Endothelial cell (in vitro differentiated cells): ENCODE measurements at places on chromosomes 3 and 15. TPM values are rescaled to one million over a fixed set of nuclear protein-coding genes. Genes with fewer than 3 reads are reported as not detected.

GRCh38 chr15:43429687-43430086 is 58.8 kb downstream of the TUBGCP4 start:
- no peak for DNase-seq

DNA sequence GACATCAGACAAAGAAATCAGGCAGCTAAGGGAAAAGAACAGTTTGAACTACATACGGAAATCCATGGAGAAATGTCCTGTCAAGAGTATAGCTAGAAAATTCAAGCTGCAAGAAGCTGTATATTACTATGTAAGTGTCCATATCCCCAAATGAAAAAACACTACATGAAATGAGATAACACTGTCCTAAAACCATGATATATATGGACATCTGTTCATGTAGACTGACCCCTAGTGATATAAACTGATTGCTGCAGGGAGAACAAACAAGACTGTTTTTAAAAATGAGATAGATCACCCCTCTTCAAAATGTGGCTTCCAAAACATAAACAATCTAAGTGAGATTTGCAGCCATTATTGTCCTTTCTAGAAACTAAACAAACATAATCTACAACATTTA is 985.6 kb downstream of the EPHA3 start:
- no peak for DNase-seq

DNA sequence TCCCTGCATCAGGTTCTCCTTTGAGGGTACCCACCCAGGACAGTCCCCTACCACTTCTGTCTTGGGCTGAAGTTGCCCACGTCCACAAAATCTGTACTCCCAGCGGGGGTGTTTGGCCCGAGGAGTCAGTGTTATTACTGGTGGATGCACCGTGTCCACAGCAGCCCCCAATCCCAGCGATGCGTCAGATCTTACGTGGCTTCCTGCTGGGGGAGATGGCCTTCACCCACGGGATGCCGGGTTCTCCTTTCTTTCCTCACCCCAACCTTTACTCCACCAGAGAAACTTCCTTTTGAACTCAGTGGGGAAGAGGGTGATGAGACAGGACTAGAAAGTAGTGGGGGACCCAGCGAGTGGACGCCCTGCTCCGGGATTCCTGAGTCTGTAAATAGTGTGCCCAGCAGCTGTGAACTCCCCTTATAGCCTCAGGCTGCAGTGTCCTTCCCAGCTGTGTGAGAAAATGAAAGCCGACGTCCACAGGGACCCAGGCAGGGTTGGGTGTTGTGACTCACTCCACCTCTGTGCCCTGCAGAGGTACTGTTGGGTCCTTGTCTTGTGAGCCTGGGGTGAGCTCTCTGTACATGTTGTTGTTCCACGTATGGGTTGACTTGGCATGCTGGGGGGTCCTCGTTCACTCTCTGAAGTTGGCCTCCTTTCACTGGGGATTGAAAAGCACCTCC is 31.5 kb downstream of the CRTAP start:
- DNase-seq = no peak

DNA sequence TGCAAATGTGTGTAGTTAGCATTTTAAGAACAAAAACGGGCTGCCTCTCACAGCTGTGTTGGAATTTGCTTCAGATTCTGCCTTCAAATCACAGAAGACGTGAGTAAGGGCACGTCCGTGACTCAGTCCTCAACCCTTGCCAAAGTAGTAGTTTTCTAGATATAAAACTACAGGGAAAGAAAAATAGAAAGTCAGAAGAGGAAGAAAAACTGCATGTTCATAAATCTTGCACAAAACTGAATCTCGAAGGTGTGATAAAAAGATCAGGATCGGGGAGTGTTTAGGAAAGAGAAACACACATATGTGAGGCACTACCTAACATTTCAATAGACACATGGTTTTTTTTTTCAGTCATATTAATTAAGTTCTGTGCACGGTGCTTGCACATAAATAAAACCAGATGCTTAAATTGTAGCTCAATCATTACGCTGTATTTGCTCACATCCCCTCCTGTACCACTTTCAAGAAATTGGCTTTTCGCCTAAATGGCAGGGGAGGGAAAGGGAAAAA is 71.7 kb downstream of the P3H2 start:
- DNase-seq = no peak

GRCh38 chr3:14228681-14229470 is 50.3 kb downstream of the LSM3 start:
- DNase-seq = no peak

Gene VPS39
- total RNA-seq = 66.2 TPM

- no peak for DNase-seq
Measured at GRCh38 chr3:30199855-30200254, 406.5 kb upstream of the TGFBR2 start.

DNA sequence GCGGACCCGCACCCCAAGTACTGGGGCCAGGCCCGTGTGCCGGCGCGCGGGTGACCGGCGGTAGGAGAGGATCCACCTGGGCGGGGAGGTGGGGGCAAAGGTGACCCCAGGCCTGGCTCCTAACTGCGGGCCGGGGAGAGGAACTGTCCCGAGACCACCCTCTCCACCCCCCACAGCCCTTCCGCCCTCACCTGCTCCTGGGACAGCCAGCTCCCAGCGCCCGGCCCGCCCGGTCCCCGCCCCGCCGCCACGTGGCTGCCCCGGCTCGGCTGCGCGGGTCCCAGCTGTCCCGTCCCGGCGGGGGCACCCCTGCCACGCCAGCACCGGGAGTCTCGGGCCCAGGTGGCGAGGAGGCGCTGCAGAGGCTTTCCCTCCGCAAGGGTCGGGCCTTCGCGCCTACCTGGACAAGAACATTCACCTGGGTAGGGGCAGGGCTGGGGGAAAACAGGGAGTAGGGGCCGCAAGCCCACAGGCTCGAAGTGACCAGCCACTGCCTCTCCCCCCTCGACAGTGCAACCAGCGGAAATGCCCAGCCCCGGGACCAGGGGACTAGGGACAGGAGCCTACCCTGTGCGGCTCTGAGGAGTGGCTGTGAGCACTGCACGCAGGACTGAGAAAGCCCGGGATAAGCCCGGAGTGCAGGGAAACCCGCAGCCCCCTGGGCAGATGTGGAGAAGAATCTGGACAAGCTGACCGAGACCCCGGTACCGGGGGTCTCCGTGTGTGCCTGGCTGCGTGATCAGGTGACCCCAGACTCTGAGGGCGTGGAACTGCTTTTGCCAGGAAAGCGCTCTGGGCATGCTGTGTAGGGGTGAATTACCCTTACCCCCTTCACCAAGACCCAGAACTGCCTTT is at the start of gene SLC12A8:
Gene SLC12A8, minus strand, starts transcription at position 240 of the 855 bp plus-strand sequence. CDS start 1,399 bp downstream, outside the sequence.
- DNase-seq = no peak

DNA sequence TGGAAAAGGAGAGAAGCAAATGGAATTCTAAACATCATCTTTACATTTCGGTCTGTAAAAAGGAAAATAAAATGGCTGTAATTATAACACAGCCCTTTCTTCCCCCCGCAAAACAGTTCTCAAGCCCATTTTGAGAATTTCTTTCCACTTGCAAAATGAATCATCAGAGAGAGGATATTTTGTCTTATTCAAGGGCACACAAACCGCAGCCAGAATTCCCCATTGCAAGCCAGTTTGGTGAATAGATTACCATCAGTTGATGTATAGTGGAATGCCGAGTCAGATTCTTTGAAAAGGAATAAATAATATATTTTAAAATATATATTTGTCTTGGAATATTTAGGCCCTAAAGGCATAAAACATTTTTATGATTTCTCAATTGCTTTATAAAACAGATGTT is 420.4 kb upstream of the SEMA6D start:
- no peak for DNase-seq

GRCh38 chr3:169103951-169104941 is 559.3 kb downstream of the MECOM start:
- no peak for DNase-seq

Gene PAQR9
- total RNA-seq = not detected

- no peak for DNase-seq
Measured at GRCh38 chr3:129526121-129526900, 2.1 kb upstream of the RHO start.

DNA sequence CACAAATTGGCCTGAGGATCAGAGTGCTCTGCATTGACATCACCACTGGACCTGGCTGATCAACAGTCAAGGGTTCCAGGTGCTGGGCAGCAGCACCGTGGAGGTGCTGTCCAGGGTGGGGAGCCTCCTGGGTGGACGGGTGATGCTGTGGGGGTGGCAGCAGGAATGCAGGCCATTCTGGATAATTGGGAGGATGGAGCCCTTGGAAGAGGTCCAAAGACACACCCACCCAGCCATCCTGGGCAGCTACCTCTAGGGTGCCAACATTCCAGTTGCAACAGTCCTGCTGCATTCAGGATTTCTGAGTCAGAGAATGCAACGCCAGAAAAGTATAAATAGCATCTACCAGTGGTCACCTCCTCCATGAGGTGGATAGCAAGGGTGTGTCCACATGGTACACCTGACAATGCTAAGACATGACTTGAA is 26.8 kb downstream of the STARD5 start:
- DNase-seq = no peak

- DNase-seq = no peak
Measured at GRCh38 chr15:60195611-60196010, 191.5 kb downstream of the FOXB1 start.

- DNase-seq = no peak
Measured at GRCh38 chr15:34657469-34658127, 74.1 kb upstream of the GOLGA8B start.

GRCh38 chr3:30500666-30501399 is 105.6 kb upstream of the TGFBR2 start:
- no peak for DNase-seq

GRCh38 chr3:76370749-76371520 is 585.6 kb upstream of the ZNF717 start:
- no peak for DNase-seq

DNA sequence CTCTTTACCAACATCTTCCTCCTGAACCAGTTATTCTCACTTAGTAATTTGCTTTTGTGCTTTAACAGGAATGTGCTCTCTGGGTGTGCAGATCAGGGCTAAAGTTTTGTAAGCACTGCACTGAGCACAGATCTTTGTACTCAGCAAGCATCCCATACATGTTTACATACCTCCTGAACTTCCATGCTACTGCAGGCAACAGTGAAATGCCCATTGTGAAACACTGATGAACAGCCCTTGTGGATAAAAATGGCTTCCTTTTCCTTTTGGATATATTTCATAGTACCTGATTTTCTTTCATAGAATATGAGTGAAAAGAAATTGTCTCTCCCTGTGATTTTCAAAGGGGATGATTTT is 855.9 kb downstream of the MCTP2 start:
- DNase-seq = no peak

GRCh38 chr15:101086394-101087171 is 165.3 kb downstream of the CHSY1 start:
- no peak for DNase-seq

DNA sequence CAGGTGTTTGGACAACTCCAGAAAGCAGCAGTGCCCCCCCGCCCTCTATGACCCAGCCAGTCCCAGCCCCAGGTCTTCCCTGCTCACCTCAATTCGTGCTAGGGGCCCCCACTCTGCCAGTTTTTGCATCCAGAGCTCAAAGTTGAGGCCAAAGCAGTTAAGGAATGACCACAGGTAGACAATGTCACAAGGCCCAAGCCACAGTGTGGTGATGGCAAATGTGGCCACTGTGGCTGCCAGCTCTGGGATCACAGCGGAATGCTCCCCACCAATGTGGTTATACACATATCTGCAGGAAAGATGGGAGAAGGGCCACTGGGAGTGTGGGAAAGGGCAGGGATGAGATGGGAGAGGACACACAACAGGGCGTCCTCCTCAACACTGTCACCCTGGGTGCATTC is 8.2 kb downstream of the KLHL40 start:
- DNase-seq = no peak

GRCh38 chr3:160665784-160666526 is 11.0 kb upstream of the ARL14 start:
- DNase-seq = no peak

Gene C3orf49
- not detected for total RNA-seq

- no peak for DNase-seq
Measured at GRCh38 chr3:150080058-150080730, 109.5 kb upstream of the PFN2 start.

Gene CYB561D2
- total RNA-seq = 5.5 TPM

- no peak for DNase-seq
Measured at GRCh38 chr15:41480396-41481140, 13.1 kb upstream of the ITPKA start.

Gene C3orf20
- 0.13 TPM for total RNA-seq

DNA sequence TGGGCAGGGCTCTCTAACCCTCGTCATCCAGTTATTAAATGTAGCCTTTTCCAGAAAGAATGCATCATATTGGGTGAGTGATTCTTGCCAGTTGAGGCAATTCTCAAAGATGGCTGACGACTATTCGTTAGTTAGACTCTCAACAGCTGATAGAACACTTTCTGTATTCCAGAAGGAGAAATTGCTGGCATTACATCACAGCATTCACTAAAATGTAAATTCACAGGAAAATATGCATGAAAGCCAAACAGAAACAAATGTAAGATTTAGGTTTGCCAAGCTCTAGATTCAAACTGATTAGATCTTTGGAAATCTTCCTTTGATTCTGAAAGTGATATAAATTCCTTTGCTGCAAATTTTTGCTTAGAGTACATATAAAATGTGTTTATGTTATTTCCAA is 1501.0 kb downstream of the SI start:
- DNase-seq = no peak
